Stimulated activated CD8-positive, alpha-beta memory T cell treated with anti-CD3 and anti-CD28 coated beads, Interleukin-2, amount 100 ng/mL, for 1 hour (primary cell): ENCODE measurements at places on chromosomes 7 and 10.

DNA sequence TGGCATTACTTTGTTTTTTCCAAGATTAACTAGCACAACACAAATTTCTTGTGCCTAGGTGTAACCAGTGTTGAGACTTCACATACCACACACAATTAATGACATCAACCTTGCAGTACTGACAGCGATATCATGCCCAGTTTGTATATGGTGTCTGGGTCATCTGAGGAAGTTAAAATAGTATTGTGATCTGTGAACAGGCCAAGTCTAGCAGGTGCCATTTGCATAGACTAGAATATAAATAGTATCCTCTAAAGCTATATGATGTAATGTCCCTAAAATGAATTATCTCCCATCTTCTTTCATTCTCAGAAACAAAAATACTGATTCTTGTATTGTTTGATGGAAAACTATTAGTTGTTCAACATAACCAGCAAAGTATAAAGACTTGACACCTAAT lies 175.8 kb upstream of the KAT6B start:
- no peak for DNase-seq

GRCh38 chr7:123367484-123368122 lies 166.8 kb downstream of the IQUB start:
- no peak for DNase-seq

GRCh38 chr10:108112218-108112617 lies 947.7 kb upstream of the SORCS1 start:
- no peak for DNase-seq

DNA sequence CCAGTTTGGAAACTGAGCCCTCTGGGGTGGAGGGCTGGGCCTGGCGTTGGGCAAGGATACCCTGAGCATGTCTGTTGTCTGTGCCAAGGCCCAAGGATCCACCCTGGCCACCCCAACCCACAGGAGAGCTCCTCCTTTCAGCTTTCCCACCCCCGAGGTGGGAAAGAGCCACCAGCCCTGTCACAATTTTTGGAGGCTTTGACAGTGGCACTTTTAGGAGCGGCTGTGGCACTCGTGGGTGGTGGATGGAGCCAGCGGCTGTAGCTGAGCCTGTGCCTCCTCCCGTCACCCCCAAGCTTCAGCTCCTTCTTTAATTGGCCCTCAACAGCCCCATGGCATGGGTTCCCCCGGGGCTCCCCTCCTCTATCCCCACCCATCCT lies 18.2 kb upstream of the ZNF862 start:
- no peak for DNase-seq

DNA sequence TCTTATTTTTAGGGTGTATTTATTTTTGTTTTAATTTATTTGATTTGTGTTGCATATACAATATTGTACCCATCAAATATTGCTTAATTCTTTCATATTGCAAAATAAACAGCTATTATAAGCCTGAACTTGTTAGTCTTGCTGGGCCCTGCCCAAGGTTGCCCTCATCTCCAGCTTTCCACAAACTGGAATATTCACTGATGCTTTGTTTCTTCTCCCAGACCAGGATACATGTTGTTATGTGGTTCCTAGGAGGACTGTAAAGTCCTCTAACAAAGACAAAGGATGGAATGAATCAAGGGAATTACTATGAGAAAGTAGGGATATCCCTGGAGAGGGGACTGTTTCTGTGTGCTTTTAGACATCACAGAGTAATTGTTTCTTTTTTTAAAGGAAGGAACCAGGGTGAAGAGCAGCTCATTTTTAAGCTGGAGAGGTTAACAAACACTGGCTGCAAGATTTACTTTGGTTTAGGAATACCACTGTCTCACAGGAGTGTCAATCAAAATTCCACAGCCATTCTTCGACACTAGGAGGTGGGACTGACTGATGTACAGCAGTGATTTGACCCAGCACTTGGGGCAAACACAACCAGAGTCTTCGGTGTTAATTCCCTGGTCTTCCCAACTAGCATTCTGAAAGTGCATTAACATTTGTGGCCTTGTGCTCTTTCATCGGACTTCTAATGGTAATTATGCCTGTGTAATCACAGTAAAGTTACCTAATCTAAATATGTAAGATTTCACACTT lies 14.8 kb upstream of the CD36 start:
- DNase-seq: no peak

DNA sequence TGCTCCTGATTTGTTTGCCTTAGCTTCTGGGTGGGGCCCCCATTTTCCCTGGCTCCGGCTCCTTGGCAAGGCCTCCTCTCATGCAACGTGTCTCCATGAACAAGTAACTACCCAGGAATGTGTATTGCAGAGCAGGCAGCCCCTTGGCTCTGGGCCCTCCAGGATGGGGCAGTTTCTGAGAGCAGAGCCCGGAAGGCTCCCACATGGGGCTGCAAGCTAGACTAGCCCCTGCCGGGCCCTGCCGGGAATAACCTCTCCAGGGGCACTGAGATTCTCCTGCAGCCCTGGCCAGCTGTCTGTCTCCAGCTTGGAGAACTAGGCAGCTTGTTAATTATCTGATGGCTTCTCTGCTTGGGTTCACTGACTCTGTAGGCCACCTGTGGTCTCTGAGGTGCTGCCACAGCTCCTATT lies 184.0 kb upstream of the INHBA start:
- DNase-seq: no peak

DNA sequence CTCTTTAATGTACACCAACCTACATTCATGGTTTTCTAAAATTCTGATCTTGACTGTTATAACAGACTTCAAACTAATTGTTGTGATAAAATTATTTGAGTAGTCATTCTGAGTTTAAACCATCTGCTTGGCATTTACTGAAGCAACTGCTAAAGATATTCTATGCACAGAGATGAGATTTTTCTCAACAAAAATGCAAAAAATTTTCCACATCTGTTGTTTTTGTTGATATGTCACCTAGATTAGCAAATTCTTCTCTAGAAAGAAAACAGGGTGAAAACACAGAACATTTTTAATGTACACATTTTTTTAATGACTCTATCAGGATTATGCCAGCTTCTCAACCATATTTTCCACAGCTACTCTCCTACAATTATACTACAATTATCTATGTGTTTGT lies 42.7 kb downstream of the ARHGAP12 start:
- DNase-seq: no peak

DNA sequence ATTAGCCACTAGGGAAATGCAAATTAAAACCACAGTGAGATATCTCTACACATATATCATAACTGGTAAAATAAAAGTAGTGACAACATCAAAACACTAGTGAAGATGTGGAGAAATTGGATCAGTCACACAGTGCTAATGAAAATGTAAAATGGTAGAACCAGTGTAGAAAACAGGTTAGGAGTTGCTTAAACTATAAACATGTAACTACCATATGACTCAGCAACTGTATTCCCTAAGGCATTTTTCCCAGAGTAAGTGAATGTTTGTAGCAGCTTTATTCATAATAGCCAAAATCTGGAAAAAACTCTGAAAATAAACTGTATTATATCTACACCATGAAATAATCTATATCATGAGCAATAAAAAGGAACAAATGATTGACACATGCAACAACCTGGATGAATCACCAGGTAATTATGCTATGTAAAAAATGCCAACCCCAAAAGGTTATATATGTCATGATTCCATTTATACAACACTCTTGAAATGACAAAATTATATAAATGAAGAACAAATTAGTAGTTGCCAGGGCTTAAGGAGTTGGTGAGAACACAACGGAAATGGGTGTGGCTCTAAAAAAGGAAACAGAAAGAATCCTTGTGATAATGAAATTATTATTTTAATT lies 22.8 kb downstream of the SLC25A40 start:
- no peak for DNase-seq

DNA sequence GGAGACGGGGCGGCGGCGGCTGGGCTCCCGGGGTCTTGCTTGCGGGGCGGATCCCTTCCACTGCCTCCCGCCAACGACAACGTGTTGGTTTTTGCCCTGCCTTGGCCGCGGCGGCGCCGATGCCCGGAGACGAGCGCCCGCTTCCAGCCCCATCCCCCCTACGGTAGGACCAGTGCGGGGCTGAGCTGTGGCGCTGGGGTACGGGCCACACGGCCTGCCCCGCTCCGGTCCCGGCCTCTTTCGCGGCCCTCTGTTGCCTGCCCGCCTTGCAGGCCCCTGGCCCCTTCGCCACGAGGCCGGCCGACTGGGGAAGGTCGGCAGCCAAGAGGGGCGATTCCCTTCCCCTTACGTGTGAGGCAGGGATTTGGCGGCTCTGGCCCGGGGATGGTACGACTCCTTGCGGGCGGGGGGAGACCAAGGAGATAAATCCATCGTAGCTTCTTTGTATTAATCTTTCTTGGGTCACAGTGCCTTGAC lies 488 bp downstream of the EIF4H start:
- DNase-seq: no peak

DNA sequence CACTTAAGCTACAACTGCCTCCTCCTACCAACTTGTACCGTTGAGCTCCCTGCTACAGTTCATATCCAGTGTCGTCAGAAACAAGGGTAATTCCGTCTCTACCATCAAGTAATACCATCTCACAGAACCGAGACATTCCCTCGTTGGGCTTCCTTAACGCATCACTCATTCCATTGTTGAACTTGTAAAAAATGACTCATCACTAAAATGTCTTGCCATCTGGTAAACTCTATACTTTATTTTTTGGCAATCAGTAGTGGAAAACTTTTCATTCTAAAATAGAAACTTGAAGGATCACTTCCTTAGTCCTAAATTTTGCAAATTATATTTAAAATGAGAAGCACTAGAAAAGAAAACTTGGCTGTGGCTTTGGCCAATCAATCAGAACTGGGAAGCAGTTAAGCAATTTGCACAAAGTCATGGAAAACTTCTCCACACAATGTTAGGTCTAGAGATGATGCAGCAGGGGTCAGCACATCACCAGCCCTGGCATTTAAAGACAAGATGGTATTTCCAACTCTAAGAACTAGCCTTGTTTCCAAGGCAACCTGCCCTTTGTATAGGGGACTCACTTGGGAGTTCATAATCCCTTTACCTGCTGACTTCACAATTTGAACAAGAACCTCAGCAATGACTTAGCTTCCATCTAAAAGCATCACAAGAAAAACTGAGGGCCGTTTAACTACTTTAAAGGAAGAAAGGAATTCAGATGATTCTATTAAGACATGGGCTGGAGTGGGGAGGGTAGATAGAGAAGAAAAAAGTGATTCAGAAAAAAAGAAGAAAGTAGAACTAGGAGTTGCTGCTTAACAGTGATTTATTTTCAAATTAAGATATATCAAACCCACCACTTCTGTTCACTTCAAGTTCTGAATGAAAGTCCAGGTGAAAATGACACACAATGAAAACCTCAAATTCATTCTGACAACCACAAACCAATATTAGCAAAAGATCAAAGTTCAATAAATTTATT lies 288.1 kb downstream of the PARD3 start:
- no peak for DNase-seq

DNA sequence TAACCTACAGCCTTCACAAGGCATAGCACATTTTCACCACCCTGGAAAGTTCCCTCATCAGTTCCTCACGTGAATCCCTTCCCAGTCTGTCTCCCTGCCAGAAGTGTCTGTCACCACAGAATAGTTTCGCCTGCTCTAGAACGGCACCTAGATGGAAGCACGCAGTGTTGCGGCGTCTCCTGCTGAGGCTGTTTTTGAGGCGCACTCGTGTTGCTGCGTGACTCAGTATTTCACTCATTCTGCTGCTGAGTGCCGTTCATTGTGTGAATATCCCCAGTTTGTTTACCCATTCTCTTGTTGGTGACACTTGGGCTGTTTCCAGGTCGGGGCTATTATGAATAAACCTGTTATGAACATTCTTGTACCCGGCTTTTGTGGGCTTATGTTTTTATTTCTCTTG lies 12.8 kb downstream of the NOS3 start:
- no peak for DNase-seq

- no peak for DNase-seq
These were observed 34.5 kb upstream of the TTYH3 start for GRCh38 chr7:2597273-2597640.

DNA sequence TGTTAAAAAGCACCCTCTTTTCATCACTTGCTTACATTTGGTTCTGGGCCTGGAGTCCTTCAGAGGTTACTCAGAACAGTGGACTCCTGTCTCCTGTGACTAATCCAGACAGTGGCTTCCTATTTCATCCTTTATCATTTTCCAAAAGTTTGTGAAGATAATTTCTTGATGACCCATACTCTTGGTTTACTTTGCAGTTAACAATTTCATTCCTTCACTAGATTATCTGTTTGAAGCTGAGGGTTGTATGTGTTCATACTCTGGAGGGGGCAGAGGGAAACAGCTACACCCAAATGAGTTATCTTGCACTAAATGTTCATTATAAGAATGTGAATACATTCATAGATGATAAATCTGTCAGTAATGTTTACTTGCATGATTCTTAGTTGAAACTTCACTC lies 124.7 kb downstream of the ZNF248 start:
- no peak for DNase-seq

GRCh38 chr7:47638679-47639315 lies 56.9 kb upstream of the TNS3 start:
- no peak for DNase-seq

GRCh38 chr7:8564281-8564680 lies 130.9 kb downstream of the NXPH1 start:
- no peak for DNase-seq

- DNase-seq: no peak
These were observed 49.8 kb upstream of the DUSP5 start for GRCh38 chr10:110447886-110448285.

DNA sequence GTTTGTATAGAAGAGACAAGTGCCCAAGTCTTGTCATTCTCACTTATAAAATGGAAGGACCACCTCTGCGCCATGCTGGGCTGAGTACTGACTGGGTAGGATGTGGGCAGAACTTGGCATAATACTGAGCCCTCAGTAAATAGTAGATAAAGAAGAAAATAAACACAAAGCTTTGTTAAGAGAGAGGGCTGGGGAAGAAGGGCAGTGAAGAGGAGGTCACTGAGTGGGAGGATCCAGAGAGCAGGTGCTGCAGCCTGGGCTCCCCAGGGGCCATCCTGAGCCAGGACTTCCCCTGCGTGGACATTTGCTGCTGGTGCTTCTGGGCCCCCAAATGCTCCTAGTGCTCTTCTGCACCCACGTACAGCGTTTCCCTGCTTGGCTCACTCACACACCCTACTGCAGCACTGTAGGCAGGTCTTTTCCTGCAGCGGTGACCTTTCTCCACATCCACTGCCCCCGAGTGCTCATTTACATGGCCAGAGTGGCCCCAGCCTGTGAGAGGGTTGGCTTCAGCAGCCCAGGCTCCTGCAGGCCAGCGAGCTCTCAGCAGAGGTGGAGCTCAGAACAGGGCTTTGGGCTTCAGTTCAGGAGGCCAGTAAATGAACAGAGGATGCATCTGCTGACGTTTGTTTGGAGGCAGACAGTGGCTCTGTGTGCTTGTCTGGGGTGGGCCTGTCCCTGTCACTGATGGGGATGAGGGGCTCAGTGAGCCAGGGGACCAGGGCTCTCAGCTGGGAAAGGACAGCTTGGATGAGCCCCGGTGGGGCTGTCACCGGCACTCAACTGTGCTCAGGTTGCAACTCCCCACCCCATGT lies 164.6 kb downstream of the ADARB2 start:
- no peak for DNase-seq

- DNase-seq: no peak
These were observed 272.9 kb upstream of the ZWINT start for GRCh38 chr10:56633876-56634452.

DNA sequence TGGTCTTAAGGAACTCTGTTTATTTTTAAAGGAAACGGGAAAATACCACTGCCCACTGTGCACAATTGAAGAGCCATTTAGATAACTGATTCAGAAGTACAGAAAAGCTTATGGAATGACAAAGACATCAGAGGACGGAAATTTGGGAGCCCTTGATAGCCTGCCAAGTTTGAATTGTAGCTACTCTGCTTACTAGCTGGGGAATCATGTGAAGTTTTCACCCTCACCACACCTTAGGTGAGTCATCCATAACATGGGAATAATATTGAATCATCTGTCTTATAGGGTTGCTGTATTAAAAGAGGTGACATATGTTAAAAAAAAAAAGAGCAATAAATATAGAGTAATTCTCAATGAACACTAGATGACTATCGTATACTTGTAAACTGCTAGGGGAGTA lies 1104.2 kb downstream of the GATA3 start:
- DNase-seq: no peak
